ENCODE measurements at places on chromosomes 3 and 15.

- no peak for DNase-seq
Measured at GRCh38 chr3:58572013-58572633, 5.1 kb downstream of the FAM107A start.

GRCh38 chr3:157786211-157786610 lies 283.0 kb upstream of the VEPH1 start:
- DNase-seq, result no peak

DNA sequence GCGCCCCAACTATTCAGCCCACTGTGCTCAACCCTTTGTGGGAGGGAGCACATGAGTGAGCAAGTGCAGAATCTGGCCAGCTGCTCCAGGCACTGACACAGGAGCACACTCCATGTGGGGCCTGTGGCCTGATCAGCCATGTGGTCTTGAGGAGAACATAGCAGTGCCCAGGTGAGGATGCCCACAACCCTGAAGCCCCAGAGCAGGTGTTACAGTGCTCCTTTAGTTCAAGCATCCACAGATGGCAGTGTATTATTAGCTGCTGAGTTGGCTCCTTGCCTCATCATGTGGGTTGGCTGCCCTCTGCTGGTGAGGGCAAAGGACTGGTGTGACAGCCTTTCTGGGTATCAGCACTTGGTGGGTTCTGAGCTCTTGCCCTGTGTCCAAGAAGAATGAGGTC lies 1588.2 kb downstream of the SI start:
- no peak for DNase-seq

DNA sequence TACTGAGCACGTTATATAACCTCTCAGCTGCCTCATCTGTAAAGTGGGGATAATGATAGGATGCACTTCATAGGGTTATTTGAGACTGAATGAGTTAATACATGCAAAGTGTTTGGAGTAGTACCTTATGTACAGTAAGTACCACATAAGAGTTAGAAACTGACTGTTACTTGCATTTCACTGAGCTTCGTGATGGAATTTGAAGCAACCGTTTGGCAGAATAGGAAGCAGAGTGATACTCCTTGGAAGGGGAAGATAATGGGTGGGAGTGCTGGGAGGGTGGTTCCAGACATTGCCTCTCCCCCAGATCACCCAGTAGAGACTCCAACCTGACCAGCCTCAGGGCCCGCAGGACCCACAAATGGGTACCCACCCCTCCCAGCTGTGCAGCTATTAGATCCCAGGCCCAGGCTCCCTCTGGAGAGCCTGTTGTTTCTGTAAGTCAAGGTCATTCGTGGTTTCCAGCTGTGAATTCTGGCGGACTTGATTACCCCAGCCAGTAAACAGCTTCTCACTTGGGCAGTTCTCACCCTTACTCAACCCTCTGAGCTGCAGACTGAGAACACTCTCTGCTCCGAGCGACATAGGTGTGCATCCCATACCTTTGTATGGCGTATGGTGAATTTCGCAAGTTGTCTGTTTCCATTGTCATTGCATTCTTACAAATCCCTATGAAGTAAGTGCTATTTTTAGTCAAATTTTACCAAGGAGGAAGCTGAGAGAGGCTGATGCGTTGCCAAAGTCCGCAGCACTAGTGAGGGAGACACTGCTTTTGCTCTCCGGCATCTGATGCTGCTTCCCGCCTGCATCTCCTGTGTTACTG lies 11.1 kb downstream of the ALPK3 start:
- no peak for DNase-seq

GRCh38 chr3:168024537-168024941 lies 71.2 kb downstream of the GOLIM4 start:
- no peak for DNase-seq

GRCh38 chr3:183357564-183358079 lies 70.8 kb downstream of the MCF2L2 start:
- no peak for DNase-seq

GRCh38 chr15:26242565-26243071 lies 379.5 kb upstream of the ATP10A start:
- no peak for DNase-seq

DNA sequence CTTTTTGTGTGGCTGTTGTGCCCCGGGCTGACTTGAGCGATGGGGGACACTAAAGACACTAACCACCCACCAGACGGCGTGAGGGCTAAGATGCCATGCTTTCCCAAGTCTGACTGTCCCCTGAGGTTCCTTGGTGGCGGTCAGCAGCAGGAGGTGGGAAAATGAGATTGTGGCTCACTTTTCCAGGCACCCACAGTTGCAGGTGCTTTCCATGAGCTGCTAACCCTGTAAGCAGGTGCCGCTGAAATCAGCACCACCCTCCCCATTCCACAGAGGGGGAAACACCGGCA lies 17.7 kb downstream of the PRR23E start:
- DNase-seq, result no peak
